Muscle of arm (tissue), 14 donors: ENCODE measurements at places on chromosomes 5 and 9. TPM values are rescaled to one million over a fixed set of nuclear protein-coding genes. Genes with fewer than 3 reads are reported as not detected.

The WHRN gene
- polyA plus RNA-seq: 2.6 TPM

DNA sequence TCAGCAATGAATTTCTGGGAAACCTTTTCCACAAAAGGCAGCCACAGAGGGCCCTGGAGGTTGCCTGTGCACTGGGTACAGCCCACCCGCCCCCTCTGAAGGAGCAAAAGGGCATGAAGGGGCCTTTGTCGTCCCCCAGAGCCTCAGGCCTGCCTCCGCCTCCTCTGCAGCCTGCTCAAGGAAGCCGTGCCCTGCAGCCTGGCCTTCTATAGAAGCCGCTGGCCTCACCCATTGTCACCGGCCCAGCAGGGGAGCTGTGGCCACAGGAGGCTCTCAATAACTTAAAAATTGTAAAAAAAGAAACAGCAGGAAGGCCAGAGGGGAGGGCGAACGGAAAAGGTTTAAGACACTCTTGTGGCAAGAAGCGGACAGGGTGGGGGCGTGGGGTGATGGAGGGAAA lies 213.3 kb downstream of the IRX2 start:
- no peak for DNase-seq

DNA sequence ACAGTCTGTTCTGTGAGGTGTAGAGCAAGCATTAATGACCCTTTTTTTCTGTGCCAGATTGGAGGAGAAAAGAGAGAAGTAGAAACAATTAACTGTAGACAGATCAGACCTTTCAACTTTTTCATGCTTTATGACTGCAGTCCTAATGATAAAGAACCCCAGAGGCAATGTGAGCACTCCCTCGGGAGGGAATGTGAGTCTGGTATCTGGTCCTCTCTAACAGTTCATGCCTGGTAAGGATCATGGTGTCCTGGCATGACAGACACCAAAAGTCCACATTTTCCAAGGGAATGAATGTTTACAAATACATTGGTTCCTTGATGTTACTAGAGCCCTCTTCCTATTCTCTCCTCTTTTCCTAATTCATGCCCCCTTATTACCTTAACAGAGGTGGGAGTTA lies 70.3 kb downstream of the MTAP start:
- DNase-seq: no peak

The RIGI gene
- polyA plus RNA-seq: 10.5 TPM

DNA sequence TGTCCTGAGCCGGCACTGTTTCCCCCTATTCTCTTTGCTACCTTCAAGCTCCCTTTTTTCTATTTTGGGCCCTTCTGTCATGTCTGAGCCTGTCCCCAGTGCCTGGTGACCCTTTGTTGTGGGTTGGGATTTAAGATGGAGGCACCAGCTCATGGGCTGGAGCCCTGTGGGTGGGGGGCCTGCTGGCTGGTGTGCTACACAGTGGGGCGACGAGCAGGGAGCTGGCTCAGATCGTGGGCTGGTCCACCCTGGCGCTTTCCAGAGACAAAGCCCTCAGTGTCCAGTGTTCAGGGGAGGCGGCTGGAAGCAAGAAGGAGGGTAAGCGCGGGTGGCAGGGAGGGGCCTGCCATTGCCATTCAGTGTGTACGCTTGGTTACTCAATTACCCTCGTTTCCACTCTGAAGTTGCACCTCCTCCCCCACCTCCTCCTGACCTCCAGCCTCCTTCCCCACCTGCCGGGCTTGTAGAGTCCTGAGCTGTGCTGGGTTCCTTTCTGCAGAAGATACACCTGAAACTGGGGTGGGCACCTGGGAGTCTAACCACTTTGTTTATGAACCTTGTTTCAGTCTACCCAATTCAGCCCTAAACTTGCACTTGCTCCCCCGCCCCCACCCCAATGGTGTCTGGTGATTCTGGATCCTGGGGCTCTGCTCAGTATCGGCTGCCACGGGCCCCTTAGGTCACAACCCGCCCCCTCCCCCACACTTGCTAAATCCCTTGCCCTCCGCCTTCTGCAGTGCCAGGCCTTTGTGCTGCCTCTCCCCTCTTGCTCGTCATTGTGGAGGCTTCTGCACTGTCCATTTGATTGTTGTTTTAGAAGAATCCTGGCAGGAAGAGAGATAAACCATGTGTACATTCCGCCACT lies 49.9 kb downstream of the MVB12B start:
- no peak for DNase-seq

GRCh38 chr5:96854067-96854466 lies 22.2 kb upstream of the ERAP2 start:
- no peak for DNase-seq

GRCh38 chr9:109182940-109183798 lies 16.1 kb upstream of the FRRS1L start:
- DNase-seq: no peak

The TAF11L5 gene
- polyA plus RNA-seq: not detected

The IL3 gene
- not detected for polyA plus RNA-seq

GRCh38 chr5:63081402-63081801 lies 502.8 kb downstream of the LRRC70 start:
- no peak for DNase-seq

DNA sequence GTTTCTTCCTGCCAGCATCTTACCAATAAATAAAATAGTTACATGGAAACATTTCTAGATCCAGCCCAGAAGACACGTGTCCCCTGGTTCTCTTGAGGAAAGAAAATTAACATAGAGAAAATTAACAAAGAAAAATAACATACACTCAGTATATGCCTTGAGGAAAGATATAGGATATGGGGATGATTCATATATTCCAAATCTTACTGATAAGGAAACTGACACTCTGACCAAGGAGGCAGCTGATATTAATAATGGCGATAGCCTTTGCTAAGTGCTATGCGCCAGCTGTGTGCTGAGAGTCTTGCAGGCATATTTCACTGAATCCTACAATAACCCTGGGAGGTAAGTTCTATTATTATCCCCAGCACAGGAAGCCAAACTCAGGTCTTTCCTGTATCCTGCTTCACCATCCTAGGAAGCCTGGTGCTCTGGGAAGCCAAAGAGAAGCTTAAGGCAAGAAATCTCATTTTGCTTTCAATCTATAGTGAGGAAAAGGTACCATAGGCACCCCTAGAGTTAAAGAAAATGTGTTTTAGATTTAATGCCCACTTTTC lies 302.7 kb upstream of the NREP start:
- no peak for DNase-seq

DNA sequence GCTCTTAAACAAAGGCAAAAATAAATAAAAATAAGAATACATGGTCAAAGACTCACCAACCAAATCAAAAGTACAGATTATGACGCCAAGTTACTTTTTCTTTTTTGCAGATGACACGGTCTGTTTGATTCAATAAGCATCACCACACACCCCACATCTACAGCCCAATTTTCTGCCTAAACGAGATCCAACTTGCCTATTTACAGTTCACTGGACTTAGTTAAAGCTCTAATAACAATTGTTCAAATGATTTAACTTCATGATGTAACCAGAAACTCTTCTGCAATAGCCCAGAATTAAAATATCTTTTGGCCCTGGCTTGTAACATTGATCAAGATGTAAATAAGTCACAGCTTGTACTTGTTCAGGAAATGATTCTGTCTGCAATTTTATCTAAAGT lies 590.3 kb upstream of the C9orf72 start:
- no peak for DNase-seq

The PLPP7 gene
- 22.5 TPM for polyA plus RNA-seq

- DNase-seq: no peak
These were observed 43.3 kb upstream of the NCS1 start for GRCh38 chr9:130128733-130129431.

DNA sequence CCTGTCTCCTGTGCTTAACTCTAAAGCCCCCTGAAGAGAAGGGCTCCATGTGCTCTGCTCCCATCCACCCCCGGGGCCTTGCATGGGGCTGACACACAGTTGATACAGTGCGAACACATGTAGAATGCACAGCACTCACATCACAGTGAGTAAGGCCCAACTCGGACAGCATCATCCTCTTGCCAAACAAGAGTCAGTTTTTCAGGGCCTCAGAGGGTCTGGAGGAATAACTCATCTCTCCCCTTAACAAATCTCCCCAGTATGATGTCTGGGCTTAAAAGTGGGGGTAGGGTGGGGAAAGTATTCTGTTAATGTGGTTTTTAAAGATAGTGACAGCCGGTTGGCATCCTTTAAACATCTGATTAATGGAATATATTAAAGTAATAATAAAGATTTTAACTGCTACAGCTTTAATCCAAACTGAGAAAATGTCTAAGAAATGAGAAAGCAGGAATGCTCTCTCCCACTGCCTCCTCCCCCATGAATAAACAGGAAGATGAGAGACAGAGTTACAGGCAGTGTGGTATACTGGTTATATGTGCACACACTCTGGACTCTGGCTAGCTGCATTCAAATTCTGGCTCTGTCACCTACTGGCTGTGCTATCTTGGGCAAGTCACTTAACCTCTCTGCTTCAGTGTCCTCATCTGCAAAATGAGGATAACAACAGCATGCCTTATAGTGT lies 22.5 kb downstream of the APBA1 start:
- DNase-seq: no peak
